ENCODE measurements at places on chromosomes 3 and 15.

GRCh38 chr15:63135804-63136203 is 14.1 kb downstream of the LACTB start:
- no peak for DNase-seq

- DNase-seq = peak; percentile 30
Measured at GRCh38 chr15:31398677-31399301, 72.2 kb downstream of the KLF13 start.

- DNase-seq = no peak
Measured at GRCh38 chr3:6066397-6066796, 794.5 kb upstream of the GRM7 start.

- no peak for DNase-seq
Measured at GRCh38 chr3:174583396-174583795, 275.7 kb upstream of the NAALADL2 start.

DNA sequence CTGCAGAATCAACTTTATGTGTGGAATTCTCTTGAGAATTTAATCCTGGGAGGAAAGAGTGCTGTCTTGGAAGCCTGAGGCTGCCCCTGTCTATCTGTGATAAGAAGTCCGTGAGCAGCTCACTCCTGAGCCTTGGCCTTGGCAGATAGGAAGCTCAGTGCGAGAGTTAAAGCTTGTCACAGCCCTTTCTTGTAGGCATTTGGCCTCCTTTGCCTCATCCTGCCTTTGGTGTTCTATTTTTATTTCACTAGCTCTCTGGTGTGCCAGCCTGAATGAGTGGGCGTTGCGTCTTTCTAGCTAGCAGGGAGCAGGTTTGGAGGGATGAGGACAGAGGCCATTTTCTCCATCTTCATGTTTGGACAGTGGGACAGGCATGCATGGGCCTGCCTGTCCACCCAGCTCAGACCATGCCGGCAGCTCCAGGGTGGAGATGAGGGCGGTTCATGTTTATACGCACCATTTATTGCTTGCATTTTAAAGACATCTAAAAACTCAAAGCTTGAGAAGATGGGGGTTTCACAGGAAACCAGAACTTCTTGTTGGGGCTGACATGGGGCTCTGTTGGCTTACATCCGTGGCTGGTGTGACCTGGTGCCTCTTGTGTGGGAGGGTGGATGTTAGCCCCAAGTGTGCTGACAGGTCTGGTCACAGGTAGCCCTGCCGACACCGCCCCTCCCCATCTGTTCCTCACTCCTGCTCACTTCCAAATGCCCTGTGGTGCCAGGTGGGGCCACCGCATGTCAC is 29.8 kb downstream of the IRAK2 start:
- peak; percentile 53 for DNase-seq

- no peak for DNase-seq
Measured at GRCh38 chr3:197753263-197753662, 3.6 kb downstream of the FYTTD1 start.

DNA sequence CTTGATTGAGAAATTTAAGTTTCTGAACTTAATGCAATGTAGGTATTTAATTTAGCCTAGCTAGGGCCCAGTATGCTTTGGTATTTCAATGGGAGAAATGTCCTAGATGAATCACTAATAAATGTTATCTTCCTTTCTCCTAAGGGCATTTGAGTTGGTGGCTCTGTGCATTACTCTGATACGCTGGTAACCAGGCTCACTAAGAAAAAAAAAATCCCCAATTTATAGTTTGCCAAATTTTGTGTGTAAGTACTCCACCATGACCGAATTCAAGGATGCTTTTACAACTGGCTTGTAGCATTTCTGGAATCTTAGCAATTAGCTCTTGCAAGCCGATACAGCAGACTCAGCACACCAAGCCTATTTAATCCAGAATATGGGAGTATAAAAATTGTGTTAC is 94.6 kb upstream of the LPP start:
- DNase-seq = no peak

- DNase-seq = no peak
Measured at GRCh38 chr3:101722394-101723173, 1.8 kb upstream of the CEP97 start.

DNA sequence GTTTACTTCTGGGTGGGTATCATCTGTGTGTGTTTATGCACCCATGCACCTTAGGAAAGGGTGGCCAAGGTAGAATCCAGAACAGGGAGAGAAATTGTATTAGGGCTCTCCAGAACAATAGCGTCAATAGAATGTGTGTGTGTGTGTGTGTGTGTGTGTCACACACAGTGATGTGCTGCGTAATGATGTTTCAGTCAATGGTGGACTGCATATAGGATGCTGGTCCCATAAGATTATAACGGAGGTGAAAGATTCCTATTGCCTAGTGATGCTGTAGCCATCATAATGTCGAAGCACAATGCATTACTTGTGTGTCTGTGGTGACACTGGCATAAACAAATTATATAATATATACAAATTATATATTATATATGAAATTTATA is 69.3 kb upstream of the PRR23C start:
- DNase-seq = no peak

DNA sequence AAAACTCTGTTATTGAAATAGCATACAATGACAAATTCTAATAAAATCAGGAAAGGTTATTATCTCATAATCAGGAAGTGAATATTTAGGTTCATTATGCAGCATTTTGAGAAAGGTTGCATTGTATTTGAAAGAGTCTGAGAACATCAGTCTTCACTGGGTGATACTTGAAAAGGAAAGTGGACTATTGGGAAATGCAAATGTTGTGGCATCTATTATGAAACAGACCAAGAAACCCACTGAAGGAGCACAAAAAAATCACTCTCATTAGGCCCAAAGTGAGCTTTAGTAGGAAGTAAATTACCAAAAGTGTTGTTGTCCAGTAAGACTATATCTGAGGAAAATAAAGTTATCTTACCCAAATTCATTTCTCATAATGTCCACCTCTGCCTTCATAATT is 90.8 kb downstream of the ZPLD1 start:
- no peak for DNase-seq

GRCh38 chr15:80059786-80060355 is 395 bp downstream of the ZFAND6 start:
- peak; percentile 58 for DNase-seq

GRCh38 chr15:62050115-62050514 is 10.1 kb downstream of the VPS13C start:
- DNase-seq = no peak

GRCh38 chr3:62319570-62320243 is 53.6 kb downstream of the FEZF2 start:
- no peak for DNase-seq

DNA sequence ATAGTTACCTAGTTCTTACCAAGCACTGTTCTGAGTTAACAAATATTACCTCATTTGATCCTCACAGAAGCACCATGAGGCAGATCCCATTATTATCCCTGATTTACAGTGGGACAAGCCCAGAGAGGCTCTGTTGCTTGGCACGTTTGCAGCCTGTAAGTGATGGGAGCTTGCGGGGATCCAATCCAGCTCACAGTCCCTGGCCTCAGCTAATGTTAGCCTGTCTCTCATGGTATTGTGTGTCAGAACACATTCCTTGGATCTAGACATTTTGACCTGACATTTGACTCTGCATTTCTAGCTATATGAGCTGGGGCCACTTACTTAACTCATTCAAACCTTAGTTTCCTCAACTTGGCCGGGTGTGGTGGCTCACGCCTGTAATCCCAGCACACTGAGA is 246.9 kb upstream of the LRTM1 start:
- DNase-seq = no peak

DNA sequence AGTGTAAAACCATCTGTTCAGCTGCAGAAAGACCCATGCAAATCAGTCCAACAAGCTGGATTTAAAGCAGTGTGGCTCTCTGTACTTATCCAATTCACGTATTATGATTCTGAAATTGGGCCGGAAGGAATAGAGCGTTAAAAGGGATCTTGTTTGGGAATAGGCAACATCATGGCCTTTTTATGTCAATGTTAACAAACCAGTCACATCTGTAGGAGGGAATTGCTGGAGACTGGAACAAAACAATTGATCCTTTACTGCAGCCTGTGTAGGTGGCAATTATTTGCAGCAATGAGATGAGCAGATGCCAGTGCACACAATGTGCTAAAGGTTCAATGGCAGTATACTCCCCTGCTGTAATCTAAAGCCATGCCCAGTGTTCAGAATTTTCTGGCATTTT is 887.4 kb upstream of the ROBO1 start:
- no peak for DNase-seq

- DNase-seq = peak; percentile 64
Measured at GRCh38 chr15:80999623-81000036, 1.1 kb upstream of the TLNRD1 start.

DNA sequence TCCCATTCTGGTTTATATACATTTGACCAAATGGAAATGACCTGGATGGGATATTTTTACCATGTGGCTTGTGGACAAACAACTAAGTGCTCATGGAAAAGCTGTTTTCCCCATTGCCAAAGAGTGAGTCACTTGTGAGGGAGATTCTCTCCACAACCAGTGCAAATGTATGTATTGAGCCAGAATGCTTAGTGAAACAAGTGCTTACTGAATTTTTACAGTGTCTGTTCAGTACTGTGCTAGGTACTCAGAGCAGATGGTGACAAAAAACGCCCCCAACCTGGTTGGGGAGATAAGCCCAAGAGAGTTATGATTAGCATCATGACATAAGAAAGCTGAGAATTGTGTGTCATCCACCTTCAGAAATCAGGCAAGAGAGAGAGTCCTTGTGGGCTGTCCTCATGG is 2.3 kb downstream of the CHP1 start:
- no peak for DNase-seq

DNA sequence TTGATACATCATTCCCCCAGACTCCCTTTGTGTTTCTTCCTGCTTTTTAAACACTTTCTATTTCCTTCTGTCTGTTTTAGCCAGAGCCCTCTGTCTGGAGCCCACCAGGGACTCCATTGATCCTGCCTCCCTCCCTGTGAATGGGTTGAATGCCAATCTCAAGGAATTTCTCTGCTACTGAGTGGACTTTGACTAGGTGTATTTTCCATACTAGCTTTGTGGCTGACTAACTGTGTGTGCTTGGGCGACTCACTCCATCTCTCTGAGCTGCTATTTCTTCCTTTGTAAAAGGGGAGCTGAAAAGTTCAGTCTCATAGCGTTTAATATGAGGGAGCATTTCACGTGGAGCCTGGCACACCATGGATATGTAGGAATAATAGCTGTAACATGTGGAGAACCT is 98.8 kb downstream of the EEFSEC start:
- no peak for DNase-seq

GRCh38 chr3:154642145-154642544 is 212.2 kb upstream of the GPR149 start:
- DNase-seq = no peak

- DNase-seq = no peak
Measured at GRCh38 chr3:153484842-153485241, 322.8 kb downstream of the RAP2B start.

DNA sequence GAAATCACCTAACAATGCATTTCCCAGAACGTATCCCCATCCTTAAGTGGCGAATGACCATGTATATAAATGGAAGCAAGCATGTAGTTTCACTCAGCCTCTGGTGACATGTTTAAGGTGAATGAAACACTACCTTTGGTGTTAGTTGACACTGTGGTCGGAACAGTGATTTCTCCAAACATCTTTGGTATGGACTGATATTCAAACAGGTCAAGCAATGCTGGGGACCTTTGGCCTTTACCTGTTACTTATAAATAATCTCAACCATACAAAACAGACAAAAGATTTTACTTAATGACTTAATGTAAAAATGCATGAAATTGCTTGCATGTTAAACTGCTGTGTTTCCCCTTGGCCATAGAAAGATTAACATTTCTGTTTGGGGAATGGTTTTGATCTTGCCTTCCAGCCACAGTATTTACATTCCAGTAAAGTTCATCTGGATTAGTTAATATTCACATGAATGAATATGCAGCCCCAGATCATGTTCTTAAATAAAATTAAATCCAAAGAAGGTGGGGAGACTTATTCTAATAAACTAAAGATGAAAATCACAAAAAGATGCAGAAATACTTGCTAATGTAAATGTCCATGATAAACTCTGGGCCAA is 74.4 kb upstream of the HES1 start:
- DNase-seq = no peak

DNA sequence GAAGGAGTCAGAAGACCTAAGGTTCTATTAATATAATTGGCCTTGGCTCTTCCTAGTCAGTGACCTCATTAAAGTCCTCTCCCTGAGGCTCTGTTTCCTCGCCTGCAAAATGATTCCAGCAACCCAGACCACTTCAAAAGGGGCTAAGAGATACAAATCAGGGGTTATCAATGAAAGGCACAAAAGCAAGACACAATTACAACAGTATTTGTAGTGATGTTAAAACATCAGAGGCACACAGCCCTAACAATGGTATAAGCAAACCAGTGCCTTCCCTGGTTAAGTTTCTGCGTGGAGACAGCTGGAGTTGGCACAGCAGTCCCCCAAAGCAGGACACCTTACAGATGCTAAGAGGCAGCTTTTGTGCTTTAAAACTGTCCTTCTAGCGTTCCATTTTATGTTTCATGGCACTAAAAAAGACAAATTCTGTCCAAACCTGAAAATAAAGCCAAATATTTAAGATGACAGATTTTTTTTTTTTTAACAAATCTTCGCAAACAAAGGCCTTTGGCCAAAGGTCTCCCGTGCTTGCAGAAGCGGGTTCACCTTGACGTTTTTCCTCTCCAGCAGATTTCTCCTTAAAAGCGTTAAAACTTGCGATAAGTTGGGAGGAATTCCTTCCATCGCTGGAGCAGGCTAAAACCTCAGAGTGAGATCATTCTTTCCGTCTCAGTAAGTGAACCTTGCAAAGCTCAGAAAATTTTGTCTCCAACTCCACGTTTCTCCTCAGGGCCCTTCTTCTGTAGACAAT is 999 bp downstream of the ZNF280D start:
- DNase-seq = no peak

DNA sequence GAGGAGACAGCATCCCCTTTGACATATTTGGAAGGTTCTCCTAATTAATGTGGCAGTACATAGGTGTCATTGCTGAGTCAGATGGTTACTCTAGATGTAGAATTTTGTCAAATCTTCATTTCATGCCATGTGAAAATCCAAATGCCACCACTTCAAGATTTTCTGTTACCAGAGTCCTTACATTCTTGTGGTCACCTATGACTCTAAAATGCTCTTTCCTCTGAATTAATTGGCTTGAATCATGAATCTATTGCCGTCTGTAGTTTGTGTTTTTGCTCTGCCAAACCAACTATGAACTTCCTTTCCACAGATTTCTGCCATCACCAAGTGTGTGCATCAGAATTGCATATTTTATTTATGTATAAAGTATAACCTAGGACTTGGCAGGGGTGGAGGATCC is 269.4 kb upstream of the ZPLD1 start:
- DNase-seq = no peak

- DNase-seq = no peak
Measured at GRCh38 chr15:40104296-40104864, 4.3 kb downstream of the BMF start.

DNA sequence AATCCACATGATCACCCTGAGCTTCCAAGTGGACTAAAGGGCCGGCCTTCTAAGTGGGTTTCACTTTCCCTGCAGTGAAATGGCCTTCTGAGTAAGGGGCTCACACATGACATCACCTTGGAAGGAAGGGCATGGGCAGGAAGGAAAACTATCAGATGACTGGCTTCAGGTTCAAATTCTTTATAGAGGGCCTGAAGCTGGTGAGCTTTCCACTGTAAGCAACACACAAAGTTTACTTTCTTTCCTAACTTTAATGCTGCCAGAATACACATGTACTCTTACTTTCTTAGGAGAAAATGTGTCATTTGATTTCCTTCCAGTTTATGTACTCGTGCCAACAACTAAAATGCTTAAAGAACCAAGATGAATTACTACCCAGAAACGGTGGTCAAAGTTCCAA is 475.6 kb downstream of the FOXP1 start:
- DNase-seq = no peak

All from activated naive CD4-positive, alpha-beta T cell treated with Interleukin-2 at 50 U/mL for 16 hours (primary cell).